ENCODE measurements at places on chromosomes 16 and 17.
A peak's percentile ranks its signal among the peaks of the same experiment; 100 is the strongest.

DNA sequence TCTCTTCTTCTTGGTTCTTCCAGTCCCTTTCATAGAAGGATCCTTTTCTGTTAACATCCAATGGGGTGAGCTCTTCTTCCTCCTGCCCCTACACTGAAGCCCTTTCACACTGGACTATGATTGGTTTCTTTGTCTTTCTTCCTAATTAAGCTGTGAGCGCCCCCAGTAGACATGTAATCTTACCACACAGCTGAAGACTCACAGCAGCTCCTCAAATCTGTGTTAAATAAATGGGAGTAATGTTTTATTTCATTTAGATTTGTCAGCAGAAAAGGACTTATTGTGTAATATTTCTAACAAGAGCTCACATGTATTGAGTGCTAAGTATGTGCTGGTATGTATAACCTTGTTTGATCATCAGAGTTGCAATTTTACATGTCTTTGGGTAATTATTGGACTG is 55.7 kb downstream of the TOX3 start:
- no peak for DNase-seq

- peak; percentile 69 for DNase-seq
Measured at GRCh38 chr17:8894673-8895578, 27.5 kb upstream of the PIK3R6 start.

- no peak for DNase-seq
Measured at GRCh38 chr17:65495122-65496055, 66.1 kb downstream of the AXIN2 start.

DNA sequence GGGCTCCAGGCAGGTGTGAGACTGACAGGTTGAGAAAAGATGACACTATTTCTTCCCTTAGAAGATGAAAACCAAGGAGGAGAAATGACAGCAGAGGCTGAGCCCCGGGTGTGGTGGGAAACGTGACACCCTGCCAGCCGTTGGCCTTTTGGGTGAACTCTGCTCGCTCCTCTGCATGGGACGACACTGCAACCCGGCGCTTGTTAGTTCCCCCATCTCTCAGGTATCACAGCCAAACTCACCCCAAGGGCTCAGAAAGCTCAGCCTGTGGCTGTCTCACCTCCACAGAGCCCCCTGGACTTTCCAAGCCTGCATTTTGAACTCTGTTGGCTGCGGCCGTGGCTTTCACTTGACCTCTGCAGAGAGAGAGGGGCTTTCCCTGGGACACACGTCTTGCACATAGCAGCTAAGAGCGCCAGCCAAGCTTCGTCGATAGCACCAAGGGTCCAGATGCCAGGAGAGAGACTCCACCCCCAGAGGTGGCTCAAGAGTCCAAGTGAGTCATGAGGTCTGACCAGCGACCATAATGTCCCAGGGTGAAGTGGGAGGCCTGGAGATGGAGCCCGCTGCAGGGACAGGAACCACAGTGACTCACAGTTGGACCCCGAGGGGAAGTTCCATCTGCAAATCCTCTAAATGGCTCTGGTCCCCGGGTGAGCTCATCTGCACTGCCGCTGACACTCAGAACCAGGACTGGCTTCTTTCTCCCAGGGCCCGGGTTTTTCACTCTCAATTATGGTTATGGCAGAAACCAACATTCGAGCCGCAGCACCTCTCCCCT is 301.9 kb downstream of the SOX9 start:
- peak; percentile 56 for DNase-seq

- no peak for DNase-seq
Measured at GRCh38 chr17:15930426-15930825, 14.5 kb upstream of the ADORA2B start.

Data from left hindlimb (tissue), 1 donor.